ENCODE measurements at places on chromosomes 3 and 15.

GRCh38 chr3:58617338-58617761, 40.2 kb upstream of the FAM107A start:
- no peak for DNase-seq

GRCh38 chr3:17755836-17756235, 13.4 kb upstream of the TBC1D5 start:
- DNase-seq = peak; percentile 56

DNA sequence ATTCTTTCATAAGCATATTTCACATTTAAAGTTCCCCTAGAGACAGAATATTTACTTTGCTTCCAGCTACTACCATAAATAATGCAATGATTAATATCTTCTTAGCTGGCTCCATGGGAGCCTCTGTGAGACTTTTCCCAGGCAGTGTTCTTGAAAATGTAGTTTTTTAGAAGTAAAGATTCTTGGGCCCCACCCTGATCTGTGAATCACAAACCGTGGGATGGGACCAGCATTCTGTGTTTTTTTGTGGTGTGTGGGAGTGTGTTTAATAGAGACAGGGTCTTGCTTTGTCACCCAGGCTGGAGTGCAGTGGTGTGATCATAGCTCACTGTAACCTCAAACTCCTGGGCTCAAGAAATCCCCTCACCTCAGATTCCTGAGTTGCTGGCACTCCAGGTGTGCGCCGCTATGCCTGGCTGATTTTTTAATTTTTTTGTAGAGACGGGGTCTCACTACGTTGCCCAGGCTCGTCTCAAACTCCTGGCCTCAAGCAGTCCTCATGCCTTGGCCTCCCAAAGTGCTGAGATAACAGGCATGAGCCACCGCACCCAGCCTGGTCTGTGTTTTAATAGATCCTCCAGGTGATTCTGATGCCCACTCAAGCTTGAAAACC, 83.0 kb downstream of the KLHL25 start:
- no peak for DNase-seq

- peak; percentile 29 for DNase-seq
Measured at GRCh38 chr15:25846377-25846776, 16.8 kb downstream of the ATP10A start.

DNA sequence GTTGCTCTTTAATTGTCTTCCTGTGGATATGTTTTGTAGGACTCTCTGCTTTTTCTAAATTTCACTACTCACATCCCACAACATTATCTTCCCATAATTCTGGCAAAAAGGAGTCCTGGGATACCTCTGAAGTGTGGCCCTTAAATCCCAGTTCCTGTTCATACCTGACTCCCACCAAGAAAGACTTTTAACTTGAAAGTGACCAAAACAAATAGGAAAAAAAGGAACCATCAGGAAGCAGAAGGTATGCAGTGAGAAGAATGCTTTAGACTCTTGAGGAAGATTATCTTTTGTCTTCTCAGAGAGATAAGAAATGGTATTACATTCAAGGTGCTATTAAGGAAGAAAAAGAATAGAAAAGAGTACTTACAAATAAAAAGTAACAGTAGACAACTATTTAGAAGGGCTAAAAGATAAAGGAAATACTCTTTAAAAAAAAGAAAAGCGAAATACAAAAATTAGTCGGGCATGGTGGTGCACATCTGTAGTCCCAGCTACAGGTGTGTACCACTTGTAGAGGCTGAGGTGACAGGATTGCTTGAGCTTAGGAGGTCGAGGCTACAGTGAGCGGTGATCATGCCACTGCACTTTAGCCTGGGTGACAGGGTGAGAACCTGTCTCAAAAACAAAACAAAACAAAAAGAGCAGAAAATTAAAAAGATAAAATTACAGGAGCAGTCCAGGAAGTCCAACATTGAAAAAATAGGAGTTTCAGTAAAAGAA, 46.8 kb downstream of the PXK start:
- DNase-seq = no peak

- DNase-seq = peak; percentile 12
Measured at GRCh38 chr3:64355401-64355807, 130.1 kb upstream of the PRICKLE2 start.

DNA sequence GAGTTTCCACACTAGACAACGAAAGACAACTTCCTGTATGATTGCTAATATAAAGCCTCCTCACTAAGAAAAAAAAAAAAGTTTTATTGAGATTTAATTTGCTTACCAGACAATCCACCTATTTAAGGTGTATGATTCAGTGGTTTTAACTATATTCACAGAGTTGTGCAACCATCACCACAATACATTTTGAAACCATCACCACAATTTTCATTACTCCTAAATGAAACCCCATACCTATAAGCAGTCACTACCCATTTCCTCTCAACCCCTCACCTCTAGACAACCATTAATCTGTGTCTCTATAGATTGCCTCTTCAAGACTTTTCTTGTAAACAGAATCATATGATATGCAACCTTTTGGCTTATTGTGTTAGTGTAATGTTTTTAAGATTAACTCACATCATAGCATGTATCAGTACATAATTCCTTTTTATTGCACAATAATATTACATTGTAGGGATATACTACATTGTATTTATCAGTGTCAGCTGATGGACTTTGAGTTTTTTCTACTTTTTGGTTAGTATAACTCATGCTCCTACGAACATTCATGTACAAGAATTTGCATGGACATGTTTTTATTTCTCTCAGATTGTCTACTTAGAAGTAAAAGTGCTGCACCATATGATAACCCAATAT, 339.7 kb downstream of the NLGN1 start:
- no peak for DNase-seq

- DNase-seq = no peak
Measured at GRCh38 chr15:71349336-71349735, 234.1 kb downstream of the THSD4 start.

GRCh38 chr15:77044228-77045042, 26.5 kb downstream of the TSPAN3 start:
- no peak for DNase-seq

DNA sequence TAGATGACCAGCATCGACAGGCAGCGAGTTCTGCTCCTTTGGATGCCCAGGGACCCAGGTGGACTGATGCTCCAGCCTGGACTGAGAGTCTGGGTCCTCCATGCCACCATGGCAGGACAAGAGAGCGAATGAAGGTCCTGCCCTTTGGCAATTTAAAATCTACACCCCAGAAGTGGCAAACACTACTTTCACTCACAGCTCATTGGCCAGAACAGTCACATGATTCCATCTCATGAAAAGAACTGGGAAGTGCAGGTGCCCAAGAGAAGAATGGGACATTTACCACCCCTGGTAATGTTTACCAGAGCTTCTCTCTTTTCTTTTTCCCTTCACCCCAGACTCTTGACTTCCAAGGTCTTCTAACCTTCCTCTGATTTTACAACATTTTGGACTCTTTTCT, 87.8 kb upstream of the SLCO3A1 start:
- no peak for DNase-seq

DNA sequence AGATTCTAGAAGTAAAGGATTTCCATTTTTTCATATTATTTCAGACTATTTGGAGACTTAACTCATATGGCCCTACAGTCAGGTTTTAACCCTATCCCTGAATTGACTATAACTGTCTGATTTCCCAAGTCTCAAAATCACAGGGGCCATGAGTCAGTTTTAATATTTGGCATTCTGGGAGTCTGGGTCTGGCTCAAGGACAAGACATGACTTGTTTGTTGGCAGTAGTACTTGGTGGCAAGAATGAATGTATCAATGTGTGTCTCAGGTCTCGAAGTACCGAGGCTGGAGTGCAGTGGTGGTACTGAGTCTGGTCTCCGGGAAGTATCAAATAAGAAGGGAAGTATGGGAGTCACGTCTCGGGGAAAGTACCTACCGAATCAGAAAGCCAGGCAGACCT, 10.8 kb downstream of the UMPS start:
- no peak for DNase-seq

DNA sequence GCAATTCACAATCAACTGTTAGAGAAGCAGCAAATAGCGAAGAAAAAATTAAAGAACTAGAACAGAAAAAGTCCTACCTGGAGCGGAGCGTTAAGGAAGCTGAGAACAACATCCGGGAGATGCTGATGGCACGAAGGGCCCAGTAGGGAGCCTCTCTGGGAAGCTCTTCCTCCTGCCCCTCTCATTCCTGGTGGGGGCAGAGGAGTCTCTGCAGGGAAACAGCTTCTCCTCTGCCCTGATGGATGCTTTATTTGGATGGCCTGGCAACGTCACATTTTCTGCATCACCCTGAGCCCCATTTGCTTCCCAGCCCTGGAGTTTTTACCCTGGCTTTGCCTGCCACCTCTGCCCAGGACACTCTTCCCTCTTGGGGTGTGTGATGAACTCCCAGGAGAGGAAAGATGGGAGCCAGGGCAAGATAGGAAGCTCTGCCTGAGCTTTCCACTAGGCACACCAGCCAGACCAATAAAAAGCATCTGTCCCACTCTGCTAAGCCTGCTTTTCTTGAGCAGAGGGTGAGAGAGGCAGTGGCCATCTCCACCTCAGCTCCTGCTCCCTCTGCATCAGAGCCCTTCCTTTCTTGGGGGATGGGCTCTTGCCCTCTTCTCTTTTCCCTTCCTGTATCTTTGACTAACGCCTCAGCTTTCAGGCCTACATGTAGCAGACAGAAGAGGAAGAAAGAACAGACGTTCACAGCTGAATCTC, 39.4 kb downstream of the PPARG start:
- DNase-seq = no peak

GRCh38 chr3:50873376-50874157, 198.8 kb downstream of the DOCK3 start:
- no peak for DNase-seq

GRCh38 chr15:37204692-37205091, 104.3 kb upstream of the MEIS2 start:
- no peak for DNase-seq

DNA sequence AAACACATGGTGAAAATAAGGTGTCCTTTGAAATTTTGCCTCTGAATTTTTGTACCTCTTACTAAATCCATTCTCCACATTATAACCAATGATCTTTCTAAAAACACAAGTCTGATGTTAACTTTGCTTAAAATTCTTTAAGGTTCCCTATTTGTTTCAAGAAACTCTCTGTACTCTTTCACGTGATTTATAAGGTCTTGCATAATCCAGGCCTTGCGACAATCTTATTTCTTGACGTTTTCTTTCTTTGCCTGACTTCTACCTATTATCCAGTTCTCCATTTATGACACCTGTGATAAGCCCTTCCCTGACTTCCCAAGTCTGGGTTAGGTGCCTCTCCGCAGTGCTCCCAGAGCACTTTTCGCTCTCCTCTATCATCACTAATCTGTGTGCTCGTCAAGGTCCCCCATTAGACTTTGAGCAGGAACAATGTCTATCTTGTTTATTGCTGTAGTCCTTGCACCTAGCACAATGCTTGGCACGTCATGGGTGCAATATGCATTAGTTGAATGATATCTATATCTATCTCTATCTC, 24.3 kb upstream of the KPNA1 start:
- no peak for DNase-seq

DNA sequence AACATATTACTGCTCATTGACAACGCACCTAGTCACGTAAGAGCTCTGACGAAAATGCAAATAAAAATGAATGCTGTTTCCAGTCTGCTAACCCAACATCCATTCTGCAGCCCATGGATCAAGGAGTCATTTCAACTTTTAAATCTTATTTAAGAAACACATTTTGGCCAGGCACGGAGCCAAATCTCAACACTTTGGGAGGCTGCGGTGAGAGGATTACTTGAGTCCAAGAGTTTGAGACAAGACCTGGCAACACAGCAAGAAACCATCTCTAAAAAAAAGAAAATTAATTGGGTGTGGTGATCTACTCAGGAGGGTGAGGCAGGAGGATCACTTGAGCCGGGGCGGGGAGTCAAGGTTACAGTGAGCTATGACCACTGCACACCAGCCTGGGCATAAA, 22.4 kb upstream of the TM4SF19 start:
- no peak for DNase-seq

DNA sequence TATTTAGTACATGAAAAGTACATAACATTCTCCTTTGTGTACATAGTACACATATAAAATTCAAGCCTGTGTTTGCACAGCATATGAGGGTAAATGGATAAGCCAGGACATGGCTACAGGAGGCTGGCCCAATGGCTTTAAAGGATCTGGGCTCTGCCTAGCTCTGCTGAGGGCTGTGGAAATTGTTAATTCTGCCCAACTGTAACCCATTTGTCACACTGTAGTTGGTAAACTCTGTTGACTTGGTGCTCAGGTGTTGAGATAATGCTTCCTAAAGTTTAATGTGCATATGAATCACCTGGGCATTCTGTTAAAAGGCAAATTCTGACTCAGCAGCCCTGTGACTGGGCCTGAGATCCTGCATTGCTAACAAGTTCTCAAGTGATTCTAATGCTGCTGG, 196.5 kb upstream of the ZPLD1 start:
- DNase-seq = no peak

DNA sequence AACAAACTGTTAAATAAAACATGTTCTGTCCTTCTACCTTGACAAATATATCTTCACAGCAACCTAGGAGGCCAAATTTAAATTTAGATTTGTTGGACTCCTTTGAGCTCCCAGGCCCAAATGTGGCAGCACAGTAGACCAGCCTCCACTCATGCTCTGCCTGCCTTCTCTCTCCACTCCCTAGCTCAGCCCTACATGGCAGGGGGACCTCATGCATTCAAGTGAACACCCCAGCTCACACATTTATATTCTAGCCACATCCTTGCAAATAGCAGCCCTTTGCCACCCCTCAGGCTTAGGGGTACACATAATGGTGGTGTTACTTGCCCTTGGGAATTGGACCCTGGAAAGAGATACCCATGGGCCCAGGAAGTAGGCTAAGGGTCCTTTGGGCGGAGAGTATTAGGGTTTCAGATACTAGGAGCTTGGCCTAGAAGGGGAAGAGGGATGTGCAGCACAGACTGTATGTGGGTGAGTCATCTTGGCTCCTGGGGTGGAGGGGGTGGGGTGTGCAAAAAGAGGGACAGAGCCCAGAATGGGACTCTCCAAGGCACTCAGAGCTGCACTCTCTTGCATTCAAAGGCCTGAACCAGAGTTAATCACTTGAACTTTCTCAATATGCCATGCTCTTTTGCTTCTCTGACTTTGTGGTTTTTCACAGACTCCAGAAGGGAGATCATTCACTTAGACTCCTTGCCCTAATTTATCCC, 268.4 kb upstream of the ROPN1 start:
- no peak for DNase-seq

DNA sequence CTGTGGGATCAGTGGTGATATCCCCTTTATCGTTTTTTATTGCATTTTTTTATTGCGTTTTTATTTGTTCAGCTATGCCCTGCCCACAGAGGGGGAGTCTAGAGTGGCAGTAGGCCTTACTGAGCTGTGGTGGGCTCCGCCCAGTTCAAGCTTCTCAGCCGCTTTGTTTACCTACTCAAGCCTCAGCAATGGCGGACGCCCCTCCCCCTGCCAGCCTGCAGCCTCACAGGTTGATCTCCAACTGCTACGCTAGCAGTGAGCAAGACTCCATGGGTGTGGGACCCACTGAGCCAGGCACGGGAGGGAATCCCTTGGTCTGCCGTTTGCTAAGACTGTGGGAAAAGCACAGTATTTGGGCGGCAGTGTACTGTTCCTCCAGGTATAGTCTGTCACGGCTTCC, 500.6 kb upstream of the MCTP2 start:
- no peak for DNase-seq

All from Jurkat, Clone E6-1 (cell line).